Hepatocyte (in vitro differentiated cells): ENCODE measurements at places on chromosomes 13 and 19.

GRCh38 chr19:53466726-53467484 lies 628 bp upstream of the ZNF813 start:
- DNase-seq = peak; percentile 28

DNA sequence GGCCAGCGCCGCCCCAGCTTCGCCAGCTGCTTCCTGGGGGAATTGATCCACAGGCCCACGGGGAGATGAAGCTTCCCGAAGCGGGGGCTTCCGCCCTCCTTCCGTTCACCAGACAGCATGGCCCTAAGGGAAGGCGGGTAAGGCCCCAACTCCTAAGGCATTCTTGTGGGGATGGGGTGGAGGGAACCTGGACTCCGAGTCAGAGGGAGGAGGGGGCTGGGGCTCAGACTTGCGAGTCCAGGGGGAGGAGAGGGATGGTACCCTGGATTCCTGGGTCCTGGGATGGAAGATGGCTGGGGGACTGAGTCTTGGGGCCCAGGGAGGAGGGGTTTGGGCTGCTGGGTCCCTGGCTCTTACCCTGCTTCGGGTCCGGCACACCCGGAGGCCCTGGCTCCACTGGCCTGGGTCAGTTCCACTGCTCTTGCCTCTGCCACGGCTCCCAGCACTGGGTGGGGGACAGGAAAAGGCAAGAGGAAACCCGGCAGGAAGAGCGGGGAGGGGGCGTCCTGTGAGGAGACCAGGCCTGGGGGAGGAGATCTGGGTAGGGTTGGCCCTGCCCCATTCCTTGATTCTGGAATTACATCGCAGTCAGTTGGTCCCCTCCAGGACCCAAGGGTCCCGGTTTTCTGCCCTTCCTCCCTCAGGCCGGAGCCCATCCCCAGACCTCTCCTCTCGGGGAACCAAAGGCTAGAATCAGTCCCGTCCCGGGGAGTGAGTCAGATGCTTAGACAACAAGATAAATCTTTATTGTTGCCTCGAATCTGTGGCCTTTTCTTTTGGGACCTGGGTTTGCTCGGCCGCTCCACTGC lies at the start of gene RASIP1:
Gene RASIP1, minus strand, starts transcription at position 447 of the 809 bp plus-strand sequence. Its CDS starts 328 bp downstream, at position 119.
- DNase-seq = no peak

DNA sequence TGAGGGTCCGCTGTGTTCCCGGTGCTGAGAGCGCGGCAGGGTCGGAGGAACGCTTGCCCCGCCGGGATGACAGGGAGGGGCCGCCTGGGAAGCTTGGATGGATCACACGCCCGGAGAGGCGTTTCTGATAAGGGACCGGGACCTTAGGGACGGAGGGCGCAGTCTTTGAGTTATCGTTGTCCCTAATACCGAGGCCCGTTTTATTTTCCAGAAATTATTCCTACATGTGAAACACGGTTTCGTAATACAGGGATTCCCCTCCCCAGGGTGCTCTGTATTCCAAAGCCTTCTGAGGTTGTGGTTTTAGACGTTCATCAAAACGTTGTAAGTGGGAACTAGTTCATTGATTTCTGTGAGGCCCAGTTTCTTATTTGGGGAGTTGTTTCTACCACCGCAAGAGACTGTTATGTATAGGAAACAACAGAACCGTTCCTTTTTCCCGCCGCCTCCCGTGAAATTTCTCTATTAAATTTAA lies 752 bp downstream of the PDCD5 start:
- peak; percentile 39 for DNase-seq

- DNase-seq = no peak
Measured at GRCh38 chr13:67355812-67356476, 125.8 kb upstream of the PCDH9 start.

DNA sequence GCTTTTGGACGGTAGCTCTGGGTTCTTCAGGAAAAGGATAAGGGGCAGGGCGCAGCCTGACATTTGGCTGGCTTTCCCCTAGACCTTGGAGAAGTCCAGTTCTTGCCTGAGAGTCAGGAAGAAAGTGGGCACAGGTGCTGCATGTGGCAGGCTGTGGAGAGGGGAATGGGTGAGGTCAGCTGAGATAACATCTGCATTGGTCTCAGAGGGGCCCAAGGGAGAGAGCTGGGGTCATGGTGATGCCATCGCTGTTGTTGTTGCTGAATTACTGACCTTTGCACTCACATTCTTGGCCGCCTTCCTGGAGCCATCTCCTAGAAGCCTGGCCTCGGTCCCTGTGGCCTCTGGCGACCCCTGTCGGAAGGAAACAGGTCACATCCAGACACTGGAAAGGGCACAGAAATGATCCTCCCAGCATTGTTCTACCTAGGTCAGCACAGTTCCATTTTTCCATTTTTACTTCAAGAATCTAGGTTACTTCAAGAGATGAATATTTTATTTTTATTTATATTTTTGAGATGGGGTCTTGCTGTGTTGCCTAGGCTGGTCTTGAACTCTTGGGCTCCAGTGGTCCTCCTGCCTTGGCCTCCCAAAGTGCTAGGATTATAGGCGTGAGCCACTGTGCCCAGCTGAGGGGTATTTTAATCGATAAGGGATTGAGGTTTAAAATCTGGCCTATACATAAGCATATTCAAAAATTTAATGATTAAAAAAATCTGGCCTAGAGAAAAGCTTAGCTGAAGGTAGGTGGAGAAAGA lies 6.5 kb upstream of the LIPE start:
- DNase-seq = peak; percentile 85

DNA sequence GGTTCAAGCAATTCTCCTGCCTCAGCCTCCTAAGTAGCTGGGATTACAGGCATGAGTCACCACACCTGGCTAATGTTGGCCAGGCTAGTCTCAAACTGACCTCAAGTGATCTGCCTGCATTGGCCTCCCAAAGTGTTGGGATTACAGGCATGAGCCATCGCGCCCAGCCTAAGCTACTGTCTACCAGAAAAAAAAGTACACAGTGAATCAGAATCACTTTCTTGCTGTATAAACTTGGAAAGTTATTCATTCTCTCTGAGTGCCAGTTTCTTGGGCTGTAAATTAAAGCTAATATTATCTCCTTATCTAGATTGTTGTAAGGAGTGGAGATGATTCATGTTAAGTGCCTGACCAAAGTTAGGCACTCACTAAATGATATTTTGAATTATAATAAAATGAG lies 242.8 kb downstream of the ENOX1 start:
- no peak for DNase-seq

DNA sequence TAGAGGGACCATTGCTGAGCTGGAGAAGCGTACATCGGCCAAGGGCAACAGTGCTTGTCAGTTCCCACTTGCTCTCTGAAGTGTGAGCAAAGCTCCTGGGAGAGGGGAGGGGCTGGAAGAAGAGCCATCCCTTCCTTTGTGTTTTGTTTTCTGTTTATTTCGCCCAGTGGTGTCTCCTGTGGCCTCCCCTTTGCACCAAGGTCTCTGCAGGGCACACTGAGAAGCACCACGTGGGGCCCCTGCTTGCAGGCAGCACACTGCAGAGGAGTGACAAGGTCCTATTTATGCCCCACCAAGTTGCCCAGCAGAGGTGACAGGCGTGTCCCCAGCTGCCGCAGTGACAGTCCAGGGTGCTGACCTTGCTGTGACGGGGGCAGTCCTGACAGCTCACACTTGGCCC lies 24.0 kb downstream of the GRIN2D start:
- no peak for DNase-seq

GRCh38 chr13:100382785-100383184 lies 205.8 kb downstream of the GGACT start:
- DNase-seq = no peak

- no peak for DNase-seq
Measured at GRCh38 chr19:3580156-3580934, 4.9 kb upstream of the GIPC3 start.

GRCh38 chr13:113170511-113170910 lies 12.1 kb downstream of the PROZ start:
- no peak for DNase-seq

DNA sequence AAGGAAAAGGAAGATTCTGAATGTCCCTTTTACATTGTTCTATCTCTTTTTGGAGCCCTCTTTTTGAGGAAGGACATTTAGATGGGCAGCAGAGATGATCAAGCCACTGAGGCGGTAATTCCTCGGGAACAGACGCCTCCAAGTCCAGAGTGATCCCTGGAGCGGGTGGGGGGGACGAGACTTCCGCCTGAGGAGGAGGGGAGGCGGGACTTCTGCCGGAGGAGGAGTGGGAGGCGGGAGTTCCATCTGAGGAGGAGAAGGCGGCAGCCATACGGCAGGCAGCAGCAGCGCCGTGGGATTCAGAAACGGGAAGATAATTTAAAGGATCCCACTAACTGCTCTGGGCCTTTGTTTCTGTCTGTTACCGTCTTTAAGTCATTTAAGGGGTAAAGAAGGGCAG lies 37.6 kb upstream of the CD177 start:
- DNase-seq = peak; percentile 18

DNA sequence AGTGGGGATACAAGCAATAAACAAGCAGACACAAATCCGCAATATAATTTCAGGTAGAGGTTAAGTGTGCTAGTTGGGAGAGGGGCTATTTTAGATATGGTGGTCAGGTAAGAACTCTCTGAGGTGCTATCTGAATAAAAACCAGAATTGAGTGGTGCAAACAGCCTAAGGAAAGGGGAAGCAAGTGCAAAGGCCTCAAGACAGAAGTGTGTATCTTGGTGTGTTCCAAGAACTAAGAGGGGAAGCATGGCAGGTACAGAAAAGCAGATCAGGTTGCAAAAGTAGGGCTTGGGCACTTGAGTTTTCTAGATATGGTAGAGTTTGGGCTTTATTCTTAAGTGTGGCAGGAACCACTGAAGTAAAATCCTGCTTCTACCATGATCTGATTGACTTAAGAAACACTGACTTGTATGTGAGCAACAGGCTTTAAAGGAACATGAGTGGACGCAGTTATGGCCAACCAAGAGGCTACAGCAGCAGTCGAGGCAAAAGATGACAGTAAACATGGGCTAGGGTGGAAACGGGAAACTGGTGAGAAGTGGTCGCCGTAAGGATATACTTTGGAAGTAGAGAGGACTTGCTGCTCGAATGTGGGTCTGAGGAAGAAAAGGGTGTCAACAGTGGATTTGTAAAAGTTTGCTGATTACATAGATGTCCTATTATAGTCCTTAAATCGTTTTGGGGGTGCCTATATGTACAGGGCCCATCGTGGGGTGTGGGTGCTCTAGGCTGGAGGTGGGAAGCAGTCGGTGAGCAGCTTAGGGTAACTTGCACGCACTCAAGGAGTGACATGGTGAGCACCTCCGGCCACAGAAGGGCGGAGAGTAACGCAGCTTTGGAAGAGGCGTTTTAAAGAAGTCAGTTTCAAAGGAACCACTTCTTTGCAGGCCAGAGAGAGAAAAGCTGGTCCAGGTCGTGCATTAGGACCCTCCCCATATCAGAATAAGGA lies 677 bp downstream of the TGDS start:
- peak; percentile 34 for DNase-seq
